Right lung (tissue), 10 donors: ENCODE measurements at places on chromosomes 12 and 14.

DNA sequence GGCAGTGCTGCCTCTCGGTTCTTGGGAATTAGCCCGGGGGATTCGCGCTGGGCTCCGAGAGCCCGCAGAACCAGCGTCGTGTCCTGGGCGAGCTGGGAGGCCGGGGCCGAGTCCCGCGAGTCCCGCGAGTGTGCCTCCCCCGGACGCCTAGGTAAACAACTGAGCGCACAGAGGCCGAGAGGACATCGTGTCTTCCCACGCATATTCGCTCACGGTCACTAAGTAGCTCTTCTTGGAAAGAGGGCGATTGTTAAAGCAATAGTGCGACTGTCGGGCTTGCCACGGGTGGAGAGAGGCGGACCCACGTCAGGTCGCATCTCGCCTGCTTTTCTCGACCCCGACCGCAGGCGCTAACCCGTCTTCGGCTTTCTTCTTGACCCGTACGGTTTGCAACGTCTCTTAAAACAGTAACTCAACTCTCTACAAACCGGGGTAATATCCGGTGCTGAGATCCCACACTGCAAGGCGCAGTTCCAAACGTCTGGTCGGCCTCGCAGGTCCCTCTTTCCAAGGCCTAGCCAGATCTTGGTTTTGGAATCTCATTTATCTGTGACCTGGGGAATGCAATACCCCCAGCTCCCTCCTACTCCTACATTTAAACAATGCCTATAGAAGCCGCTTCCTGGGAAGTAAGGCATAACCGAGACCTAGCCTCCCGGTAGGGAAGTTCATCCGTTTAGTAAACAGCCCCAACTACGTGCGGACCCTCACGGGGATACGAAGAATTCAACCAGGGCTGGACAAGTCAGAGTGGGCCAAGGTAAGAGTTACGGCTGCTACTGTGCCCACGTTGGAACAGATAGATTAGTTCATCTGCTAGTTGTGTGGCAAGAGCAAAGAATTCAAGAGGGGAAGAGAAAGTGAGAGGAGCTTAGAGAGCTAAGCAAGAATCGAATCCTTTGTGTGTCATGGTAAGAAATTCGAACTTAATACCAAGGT, 736 bp upstream of the PHLDA1 start:
- peak; percentile 72 for DNase-seq

DNA sequence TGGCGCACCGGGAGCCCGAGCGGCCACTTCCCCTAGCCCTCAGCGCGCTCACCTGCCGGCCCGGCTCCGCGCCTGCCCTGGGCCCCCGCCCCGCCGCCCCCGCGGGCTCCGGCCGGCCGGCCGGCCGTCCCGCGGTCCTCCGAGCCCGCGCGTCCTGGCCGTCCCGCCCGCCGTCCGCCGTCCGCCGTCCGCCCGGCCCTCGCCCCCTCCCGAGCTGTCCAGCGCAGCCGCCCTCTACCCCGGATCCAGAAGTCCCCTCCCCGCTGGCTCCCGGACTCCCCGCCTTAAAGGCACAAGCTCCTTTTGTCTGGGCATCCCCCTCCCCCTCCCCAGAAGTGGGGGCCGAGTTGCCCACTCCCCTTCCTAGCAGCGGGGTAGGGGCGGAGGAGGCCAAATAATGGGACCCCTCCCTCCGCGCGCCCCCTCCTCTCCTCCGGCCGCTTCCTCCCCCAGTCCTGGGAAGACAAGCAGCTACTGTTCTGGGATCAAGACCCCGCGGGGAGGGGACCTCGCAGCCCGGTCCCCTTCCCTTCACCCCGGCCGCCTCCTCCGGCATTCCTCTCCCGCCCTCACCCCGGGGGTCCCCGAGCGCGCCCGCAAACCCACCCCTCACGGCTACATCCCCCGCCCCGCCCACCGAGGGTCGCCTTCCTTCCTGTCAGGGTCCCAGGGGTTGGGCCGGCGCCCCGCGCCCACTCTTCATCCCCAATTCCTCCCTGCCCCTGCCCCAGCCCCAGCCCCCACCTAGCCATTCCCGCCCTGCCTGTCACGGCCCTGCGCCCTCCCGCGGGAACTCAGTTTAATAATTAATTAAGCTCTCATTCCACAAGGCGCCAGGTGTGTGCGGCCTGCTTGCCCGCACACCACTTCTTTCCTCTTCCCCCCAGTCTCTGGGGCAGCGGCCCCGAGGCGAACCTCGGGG, at the start of gene ADCY6:
Gene ADCY6, minus strand, starts transcription at position 236 of the 922 bp plus-strand sequence. CDS start 5,655 bp downstream, outside the sequence.
- peak; percentile 70 for DNase-seq

- DNase-seq = no peak
These were observed 6.2 kb upstream of the PTGER2 start for GRCh38 chr14:52307905-52308304.

DNA sequence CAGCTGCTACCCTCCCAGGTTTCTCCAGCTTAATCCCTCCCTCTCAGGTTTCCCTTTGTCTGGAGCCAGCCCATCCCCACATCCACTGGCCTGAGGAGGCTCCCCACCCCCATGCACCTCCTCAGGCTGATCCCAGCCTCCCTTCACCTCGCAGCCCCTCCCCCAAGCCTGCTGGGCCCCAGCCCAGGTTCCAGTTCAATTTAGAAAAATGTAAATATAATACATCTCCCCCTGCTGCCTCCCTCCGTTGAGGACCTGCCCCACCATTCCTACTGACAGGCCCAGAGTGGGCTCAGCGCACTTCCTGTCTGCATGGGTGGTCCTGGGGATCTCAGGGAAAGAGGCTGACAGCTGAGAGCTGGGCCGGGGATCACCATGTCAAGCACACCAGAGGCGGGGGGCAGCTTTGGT, 155.8 kb downstream of the NTF3 start:
- DNase-seq = peak; percentile 48

GRCh38 chr14:75877884-75878283, 103.9 kb downstream of the TGFB3 start:
- DNase-seq = no peak

DNA sequence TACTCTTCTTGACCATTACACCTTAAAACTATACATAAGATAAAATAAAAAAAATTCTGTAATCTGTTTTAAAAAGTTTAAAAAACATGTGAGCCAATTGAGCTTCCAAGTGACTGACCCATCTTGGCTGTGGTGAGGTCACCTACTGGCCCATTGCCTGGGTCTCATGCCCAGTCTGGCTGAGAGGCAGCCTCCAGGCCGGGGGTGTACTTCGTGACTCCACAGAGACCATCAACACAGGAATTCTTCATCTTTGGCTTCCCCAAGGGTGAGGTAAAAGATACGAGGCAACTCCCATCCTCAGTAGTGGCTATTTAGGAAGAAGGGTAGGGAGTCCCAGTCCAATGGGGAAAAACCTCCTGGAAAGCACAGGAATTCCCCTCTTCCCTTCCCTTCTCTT, 113.2 kb downstream of the APAF1 start:
- no peak for DNase-seq

DNA sequence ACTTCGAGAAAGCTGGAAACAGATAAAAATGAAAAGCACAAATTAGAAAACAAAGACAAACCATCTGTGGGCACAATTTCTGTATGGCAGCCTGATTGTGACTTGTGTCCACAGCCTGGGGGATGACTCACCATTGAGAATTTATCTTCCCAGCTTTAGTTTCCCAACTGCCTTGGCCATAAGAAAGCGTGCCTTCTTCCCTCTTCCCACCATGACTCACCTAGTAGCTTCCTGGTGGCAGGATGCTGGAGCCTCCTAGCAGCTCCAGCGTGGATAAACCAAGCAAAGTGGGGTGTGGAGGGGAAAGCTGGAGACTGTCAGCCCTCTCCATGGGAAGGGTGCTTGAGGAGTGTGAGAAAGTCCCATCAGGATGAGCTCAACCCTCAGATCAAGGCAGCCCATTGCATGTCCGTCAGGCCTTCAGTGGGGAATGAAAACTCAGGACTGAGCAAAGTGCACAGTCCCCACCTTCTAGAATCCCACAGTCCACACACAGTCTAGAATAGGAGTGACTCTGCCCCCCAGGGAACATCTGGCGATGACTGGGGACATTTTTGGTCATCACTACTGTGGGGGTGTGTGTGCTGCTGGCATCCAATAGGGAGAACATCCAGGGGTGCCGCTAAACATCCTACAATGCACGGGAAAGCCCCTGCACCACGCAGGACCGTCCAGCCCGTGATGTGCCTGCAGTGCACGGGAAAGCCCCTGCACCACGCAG, 22.4 kb upstream of the SERPINA6 start:
- no peak for DNase-seq

GRCh38 chr14:65396082-65396910, 16.2 kb upstream of the FUT8 start:
- DNase-seq = no peak

DNA sequence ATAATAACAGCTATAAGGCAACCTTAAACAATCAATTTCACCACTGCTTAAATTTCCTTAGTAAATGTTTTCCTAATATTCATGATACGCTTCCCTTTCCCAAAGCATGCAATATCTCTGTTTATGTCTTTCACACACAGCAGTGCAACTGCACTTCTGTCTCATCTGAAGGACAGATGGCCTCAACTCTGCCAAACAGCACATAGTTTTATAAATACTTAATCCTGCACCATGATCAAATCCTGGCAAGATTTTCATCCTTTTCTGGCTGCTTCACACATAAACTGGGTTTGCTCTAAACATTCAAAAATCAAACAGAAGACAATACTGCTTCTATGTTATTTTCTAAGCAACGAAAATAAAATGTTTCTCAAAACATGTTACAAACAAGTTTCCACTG, 266.3 kb downstream of the ITPR2 start:
- DNase-seq = peak; percentile 27

DNA sequence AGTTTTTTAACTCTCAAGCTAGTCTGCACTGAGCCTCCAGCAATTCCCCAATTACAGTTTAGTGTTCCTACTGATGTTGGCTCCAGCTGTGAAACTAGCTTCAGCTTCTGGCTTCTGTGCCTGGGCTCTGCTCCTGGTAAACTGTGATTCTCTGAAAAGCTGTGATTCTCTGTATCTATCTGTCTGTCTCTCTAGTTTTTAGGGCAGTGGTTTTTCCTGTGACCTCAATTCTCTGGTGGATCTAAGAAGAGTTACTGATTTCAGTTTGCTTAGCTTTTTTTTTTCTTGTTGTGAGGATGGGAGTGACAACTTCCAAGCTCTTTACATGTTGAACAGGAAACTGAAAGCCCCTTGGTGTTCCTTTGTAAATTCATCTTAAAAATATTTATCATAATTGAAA, 3.8 kb upstream of the HIF1A start:
- DNase-seq = no peak
